ENCODE measurements at places on chromosomes 1 and 21.

DNA sequence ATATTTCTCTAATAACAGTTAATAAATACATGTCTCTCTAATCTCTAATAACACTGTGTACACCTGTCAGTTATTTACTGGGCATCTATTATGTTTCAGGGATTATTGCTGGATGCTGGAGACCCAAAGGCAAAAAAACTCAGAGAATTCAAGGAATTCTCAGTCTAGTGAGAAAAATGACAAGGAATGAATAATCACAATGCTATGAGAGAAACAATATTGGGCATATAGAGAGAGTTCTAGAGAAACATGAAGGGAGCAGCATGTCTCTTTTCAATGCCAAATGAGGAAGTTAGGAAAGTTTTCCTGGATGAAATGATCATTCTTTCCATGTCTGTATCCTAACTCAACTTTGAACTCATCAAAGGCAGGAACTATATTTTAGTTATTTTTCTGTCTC, 82.8 kb downstream of the TNFSF18 start:
- no peak for DNase-seq

DNA sequence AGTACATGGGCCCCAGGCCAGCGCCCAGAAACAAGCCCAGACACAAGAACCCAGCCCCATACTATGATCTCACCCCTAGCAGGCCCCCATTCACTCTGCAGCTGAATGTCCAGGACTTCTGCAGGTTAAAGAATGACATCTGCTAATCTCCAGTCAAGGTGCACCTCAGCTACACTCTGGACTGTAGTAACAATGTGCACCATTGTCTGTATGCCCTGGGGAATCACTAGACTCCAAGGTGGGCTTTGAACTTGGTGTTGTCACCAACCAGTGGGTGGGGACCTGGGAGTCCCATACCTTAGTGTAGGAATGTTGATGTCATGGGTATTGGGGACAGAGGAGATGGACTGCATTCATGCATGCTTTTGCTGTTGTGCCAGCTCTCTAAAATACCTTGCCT, 10.3 kb downstream of the KCNE1 start:
- no peak for DNase-seq

GRCh38 chr1:30101487-30102227, 621.7 kb downstream of the MATN1 start:
- no peak for DNase-seq

- DNase-seq: no peak
Observed at GRCh38 chr1:30313176-30313575, 410.2 kb downstream of the MATN1 start.

DNA sequence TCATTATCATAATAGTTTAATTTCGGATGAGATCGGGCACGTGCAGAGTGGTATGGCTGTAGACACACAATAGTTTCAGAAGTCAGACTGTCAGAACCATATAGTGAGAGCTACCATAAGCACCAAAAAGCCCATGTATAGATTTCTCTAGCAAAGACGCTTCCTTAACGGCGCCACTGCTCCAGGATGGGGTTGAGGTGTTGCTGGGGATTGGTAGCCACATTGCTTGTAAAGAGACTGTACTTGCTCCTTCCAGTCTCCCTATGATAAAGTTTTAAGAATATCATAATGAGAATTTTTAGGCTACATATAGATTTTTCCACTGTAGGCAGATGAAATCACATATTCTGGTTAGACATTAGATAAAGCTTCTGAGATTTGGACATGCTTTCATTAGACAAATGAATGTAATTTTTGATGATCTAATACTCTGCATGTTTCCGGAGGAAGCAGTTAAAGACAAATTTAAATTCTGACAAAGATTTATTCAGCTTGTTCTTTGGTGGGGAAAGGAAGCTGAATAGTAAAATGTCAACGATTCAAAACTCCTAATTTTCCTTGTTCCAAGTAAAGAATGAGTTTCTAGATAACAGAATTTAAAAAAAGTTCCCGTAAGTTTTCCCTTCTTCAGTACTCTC, 77.7 kb downstream of the MAP3K7CL start:
- no peak for DNase-seq

- peak; percentile 64 for DNase-seq
Observed at GRCh38 chr1:158333405-158334155, 2.2 kb upstream of the CD1B start.

DNA sequence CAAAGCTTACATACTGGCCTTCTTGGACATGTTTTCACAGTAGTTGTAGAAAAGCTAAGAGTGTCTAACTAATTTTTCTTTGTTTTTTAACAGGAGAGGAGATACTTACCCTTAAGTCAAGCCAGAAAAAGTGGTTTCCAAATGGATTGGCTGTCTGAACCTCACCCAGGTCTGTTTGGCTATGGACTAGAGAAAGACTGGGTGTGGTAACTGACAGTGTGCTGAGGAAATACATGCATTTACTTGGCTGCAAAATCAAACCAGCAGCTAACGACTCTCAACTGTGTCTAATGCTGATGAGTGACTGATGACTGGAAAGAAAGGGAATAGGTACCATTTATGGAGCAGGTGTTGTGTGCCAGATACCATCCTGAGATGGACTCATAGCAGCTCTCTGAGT, 91.1 kb downstream of the MTR start:
- DNase-seq: no peak

GRCh38 chr1:16250524-16251251, 13.7 kb upstream of the CPLANE2 start:
- DNase-seq: no peak

- DNase-seq: no peak
Observed at GRCh38 chr1:43545695-43546387, 15.2 kb downstream of the PTPRF start.

DNA sequence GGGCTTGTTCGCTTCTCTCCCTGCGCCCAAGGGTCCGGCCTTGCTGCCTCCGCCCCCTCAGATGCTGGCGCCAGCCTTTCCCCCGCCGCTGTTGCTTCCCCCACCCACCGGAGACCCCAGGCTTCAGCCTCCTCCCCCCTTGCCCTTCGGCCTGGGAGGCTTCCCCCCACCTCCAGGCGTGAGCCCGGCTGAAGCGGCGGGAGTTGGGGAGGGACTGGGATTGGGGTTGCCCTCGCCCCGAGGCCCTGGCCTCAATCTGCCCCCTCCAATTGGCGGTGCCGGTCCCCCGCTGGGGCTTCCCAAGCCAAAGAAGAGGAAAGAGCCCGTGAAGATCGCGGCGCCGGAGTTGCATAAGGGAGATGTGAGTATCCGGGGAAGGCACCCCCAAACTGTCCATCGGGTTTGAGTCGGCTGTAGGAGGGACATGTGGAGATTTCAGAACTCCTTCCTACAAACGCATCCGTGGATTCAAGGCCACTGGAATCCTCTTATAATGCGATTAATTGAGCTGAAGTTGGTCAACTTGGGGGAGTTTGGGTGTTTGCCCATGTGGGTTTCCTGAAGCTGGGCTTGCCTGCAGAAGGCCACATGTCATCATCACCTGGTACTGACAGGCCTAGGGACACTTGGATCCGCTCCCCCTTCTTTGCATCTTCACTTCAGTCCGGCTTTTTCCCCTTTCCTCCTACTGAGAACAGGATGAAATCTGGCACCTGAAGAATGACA, 707 bp downstream of the PRCC start:
- peak; percentile 49 for DNase-seq

- DNase-seq: no peak
Observed at GRCh38 chr21:32768530-32768929, 3.0 kb downstream of the PAXBP1 start.
